Cerebellum (tissue), 4 donors: ENCODE measurements at places on chromosomes 5 and 9. TPM values are rescaled to one million over a fixed set of nuclear protein-coding genes. Genes with fewer than 3 reads are reported as not detected.

DNA sequence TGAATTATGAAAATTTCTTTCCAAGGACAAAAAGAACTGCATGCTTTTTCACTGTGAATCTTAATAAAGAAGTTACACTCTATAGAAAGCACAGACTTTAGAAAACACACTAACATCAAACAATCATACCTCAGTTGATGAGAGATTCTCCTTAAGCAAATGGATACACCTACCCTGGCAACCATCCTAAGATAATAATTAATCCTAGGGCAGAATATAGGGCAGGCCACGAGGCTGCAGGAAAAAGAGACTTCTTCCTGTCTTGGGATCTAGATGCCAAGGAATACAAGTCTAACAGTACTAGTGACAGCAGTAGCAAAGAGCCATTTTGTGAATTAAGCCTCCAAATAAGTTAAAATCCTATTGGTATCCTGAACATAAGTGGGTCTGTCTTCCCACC is 395.4 kb downstream of the EFNA5 start:
- DNase-seq, result no peak

DNA sequence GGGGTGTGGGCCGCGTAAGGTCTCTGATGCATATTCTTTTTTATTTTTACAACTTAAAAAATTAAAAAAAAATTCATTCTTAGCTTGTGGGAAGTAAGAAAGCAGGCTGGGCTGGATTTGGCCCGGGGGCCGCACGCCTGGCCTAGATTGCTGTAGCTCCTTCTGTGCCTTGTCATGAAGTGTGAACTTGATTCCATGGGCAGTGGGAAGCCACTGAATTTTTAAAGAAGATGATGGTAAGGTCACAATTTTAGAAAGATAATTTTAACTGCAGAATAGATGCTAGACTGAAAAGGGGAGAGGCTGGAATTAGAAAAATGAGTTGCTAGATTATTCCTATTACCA is 56.1 kb downstream of the EHMT1 start:
- DNase-seq, result no peak

- DNase-seq, result no peak
These were observed 57.8 kb upstream of the TRPM3 start for GRCh38 chr9:71179183-71179582.

GRCh38 chr9:112121633-112122032 is 53.5 kb downstream of the SUSD1 start:
- DNase-seq, result no peak

GRCh38 chr5:170603578-170604565 is 100.1 kb downstream of the KCNIP1 start:
- no peak for DNase-seq

DNA sequence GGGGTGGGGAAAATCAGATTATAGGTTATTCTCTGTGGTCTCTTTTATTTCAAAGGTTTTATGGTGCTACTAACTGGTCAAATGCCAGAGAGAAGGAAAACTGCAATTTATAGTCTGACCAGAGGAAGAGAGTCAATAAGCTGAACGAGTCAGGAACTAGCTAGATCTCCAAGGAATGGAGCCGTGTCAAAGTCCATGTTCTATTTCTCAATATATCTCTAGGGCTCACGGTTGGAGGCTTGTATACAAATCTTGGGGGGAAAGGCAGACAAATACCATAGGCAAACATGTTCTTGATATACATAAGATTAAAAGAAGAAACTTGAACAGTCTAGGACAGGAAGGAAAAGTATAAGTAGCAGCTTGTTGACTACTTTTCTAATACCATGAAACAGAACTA is 627.1 kb downstream of the PDE4D start:
- DNase-seq, result no peak

GRCh38 chr5:140628711-140629110 is 4.3 kb downstream of the CD14 start:
- DNase-seq, result no peak

GRCh38 chr9:123401879-123402513 is 46.0 kb downstream of the CRB2 start:
- DNase-seq, result peak; percentile 55

- DNase-seq, result no peak
These were observed 209.1 kb upstream of the TUT7 start for GRCh38 chr9:86563350-86563749.

GRCh38 chr9:132813115-132813771 is 64.8 kb downstream of the AK8 start:
- DNase-seq, result no peak

- DNase-seq, result no peak
These were observed 1.3 kb downstream of the DPM2 start for GRCh38 chr9:127936347-127936852.

DNA sequence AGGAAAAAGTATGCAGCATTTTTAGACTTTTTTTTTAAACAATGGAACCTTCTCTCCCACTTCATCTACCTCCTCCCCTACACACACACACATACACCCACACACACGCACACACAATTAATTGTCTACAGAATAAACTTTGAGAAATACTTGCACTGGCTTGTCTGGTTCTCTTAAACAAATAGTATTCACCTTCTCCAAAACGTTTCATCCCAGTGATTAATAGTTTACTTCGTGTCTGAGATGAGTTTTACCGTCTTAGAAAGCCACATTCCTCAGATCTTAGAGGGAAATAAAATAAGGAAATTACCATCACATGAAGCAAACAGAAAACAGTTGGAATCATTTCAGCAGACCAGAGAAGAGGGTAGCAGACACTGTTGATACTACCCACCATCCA is 570.6 kb upstream of the CLINT1 start:
- DNase-seq, result no peak

DNA sequence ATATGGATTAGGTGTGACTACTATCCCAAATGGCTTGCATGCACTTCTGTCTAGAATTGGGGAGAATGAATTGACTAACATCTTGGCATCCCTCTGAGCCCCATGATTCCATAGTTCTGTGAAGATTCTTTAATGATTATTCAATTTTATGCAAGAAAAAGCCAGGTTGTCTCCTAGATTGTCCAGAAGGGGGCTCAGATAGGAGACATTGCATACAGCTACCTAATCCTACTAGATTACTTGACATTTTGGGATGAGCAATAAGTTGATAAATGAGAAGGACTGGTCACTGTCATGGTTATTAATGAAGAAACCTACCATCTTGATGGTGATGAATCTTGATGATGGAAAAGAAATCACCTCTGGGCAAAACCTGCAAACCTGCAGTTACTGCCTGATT is 117.0 kb downstream of the CARTPT start:
- DNase-seq, result no peak

DNA sequence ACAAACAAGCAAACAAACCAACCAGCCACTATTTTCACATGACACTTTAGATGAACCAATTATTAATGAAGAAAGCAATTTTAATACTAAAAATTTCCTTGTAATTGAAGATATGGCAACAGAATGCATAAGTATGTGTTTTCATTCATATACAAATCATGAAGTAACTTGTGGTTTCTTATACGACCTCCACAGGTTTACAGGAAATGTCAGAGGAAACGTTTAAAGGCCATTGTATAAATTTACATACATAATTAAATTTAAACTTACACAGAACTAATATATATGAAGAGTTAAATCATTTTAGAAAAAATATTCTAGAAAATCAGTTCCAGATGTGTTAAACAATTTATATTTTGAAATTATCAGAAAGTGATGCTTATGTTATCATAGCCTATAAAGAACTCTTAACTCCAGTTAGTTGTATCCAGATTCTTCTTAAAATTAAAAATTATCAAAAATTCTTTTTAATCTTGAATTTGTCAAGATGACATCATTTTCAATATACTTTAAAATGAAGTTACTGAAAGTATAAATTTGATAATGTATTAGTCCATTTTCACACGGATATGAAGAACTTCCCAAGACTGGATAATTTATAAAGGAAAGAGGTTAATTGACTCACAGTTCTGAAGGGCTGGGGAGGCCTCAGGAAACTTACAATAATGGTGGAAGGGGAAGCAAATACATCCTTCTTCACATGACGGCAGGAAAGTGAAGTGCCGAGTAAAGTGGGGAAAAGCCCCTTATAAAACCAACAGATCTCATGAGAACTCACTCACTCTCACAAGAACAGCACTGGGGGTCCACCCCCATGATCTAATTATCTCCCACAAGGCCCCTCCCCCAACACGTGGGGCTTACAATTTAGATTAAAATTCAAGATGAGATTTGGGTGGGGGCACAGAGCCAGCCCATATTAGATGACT is 192.0 kb downstream of the PIK3R1 start:
- DNase-seq, result no peak

- no peak for DNase-seq
These were observed 30.4 kb upstream of the DMRT1 start for GRCh38 chr9:811106-811531.

GRCh38 chr9:121815084-121815483 is 163.7 kb downstream of the DAB2IP start:
- no peak for DNase-seq

GRCh38 chr5:92002721-92003274 is 619.7 kb upstream of the ARRDC3 start:
- no peak for DNase-seq

DNA sequence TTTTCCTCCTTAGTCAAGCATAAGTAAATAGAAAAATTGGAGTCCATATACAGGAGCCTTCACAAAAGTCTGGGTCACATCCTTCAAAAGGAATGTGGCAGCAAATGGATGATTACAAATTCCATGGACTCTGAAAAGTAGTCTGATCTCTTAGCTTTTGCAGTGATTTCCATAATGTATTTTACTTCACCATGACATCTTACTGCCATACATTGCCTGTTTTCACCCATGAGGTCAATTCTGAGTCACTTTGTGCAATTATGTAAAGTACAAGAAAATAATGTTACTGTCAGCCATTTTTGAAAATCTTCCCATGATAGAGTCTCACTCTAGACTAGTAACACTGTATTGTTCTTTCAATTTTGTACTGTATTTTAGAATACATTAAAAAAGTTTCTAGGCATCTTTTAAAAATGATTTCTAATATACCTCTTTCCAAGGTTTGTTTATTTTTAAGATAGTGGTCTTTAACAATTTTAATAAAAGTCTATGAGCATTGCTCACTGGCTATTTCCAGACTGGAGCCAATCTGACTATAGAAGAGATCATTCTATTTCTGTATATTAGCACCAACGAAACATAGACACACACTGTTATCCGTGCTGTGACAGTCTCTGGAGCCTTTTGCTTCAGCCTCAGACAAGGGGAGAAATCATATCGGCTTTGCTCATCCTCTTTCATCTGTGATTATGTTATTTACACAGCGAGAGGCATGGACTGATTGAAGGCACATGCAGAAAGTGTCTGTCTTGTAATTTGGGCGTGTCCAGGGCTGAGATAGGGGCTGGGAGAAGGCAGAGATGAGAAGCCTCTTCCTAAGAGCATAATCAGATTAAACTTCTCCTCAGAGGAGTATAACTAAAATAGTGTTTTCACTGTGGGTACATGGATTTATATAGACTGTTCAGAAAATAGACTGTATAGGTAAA is 22.9 kb upstream of the ACTBL2 start:
- no peak for DNase-seq

GRCh38 chr9:77423841-77424240 is 224.3 kb downstream of the GNA14 start:
- DNase-seq, result no peak

GRCh38 chr5:161333194-161333880 is 213.2 kb downstream of the GABRB2 start:
- no peak for DNase-seq

DNA sequence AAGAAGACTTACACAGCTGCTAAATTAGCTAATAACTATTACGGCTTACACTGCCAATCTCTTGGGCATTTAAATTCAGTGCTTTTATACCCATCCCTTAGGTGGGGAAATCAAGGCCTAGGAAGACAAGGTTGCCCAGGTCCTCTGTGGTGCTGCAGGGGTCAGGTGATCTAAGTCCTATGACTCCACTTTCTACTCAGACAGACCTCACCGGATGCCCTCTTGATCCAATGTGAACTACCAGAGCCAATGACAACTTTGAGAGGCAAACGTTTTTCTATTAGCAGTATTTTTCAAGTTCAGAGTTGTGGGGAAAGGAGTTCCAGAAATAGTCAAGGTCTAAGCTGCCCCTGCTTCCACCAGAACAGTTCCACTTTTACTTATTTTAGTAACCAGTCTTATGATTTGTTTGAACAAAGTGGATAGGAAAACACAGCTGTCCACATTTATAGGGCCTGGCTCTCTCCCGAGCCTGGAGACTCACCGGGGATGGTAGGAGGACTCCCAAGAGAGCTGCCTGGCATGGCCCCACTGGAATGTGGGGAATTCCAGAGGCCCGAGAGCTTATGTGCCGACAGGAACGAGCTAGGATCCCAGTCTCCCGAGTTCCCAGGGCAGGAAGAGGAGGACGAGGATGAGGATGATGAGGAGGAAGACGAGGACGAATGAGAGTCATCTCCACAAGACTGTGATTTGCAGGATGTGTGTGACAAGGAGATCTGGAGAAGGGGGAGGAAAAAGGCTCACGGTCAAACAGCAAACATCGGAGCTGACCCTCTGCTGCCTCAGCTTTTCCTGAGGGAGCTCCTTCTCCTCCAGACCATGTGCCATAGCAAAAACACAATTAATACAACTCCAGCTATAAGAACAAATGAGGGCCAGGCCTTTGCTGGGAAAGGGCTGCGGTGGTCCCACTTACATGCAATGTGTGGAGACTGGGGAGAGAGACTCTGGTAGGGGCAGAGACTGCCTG is 16.7 kb downstream of the FAM193B start:
- no peak for DNase-seq

DNA sequence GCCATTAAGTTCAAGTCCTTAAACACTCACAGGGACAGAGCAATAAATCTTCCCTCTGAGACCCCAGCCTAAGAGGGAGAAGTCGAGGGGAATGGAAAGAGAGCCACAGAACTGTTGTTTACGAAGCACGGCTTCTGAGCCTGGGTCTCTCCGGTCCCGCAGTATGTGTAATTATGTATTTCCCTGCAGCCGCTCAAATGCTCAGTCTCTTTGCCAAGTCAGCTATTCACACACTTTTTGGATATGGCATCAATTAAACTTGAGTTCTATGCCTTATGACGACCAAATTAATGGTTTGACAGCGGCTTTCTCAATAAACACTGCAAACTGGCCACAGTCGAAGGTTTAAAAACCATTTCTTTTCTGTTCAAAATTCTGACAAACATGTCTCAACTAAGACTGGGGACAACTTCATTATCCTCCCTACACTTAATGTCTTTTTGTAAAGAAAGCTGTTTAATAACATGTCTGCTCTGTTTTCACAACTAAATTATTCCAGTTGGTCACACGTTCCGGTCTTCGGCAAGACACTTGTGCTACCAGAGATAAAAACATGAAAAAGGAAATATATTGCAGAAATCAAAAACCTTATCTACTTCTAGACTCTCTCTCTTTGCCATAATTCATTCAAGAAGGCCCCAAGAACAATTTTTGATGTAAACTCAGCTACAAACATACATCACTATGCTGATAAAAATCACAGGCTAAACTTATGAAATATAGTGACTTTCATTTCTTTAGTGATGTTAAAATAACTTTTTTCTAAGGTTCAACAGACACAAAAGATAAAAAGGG is 203.2 kb downstream of the GAPVD1 start:
- DNase-seq, result no peak

Gene BRINP1
- 35.4 TPM for total RNA-seq

Gene PHF19
- total RNA-seq, result 20.5 TPM

Gene PCDHB15
- 25.0 TPM for total RNA-seq

Gene CYSRT1
- total RNA-seq, result 0.45 TPM

Gene CCDC180
- total RNA-seq, result 14.2 TPM

Gene DNAI1
- 13.2 TPM for total RNA-seq

Gene RNF208
- 0.73 TPM for total RNA-seq

Gene NDST1
- 30.8 TPM for total RNA-seq

Gene CCL19
- not detected for total RNA-seq

Gene SPOCK1
- 40.5 TPM for total RNA-seq
